Stimulated activated CD8-positive, alpha-beta memory T cell treated with anti-CD3 and anti-CD28 coated beads, Interleukin-2, amount 100 ng/mL, for 1 hour (primary cell): ENCODE measurements at places on chromosomes 6 and 20.

DNA sequence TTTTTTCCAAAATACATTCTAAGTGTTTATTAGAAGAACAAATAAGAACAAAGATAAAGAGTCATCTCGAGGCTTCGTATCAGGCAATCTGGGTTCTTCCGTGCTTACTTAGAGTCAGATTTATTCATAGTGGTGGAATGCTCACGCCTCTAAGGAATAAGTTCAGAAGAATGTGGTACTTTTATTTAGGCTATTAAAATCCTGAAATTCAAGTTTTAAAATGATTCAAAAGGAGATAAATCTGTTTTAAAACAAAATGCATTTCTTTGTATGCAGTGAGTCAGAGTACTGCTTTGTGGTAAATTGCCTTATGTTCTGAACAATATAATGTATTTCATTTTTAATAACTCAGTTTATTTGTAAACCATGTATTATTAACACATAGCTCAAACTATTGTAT, 89.1 kb downstream of the FUT9 start:
- DNase-seq = no peak

DNA sequence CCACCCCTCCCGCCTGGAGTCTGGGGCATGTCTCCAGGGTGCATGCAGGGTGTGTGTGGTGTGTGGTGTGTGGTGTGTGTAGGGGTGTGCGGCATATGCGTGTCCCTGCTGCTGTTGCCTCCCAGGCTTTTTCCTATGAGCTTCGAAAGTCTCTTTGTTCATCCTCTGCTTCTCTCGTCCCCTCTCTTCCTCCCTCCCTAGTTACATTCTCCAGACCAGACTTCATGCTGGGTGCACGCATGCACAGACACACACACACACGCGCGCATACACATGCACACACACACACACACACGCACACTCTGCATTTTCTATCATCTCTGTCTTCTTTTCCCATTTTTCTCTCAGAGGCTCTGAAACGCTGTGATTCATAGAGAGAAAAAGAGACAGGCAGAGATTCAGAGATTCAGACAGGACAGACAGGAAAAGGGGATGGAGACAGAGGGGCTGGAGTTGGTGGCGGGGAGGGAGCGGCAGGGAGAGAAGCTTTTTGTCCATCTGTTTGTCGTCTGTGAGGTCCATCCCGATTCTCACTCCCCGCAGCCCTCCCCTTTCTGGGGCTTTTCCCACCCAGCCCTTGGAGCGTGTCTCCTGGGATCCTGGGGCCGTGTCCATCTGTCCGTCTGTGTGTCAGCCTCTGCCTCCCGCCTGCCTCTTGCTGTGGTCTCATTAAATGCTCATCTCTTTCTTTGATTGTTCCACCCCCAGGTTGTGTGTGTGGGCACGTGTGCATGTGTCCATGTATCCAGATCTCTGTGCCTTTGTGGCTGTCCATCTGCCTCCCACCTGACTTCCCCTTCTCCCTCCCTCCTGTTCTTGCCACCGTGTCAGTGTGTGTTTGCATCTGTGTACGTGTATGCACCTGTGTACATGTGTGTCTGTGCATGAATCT, 62.6 kb downstream of the SRC start:
- DNase-seq = no peak

DNA sequence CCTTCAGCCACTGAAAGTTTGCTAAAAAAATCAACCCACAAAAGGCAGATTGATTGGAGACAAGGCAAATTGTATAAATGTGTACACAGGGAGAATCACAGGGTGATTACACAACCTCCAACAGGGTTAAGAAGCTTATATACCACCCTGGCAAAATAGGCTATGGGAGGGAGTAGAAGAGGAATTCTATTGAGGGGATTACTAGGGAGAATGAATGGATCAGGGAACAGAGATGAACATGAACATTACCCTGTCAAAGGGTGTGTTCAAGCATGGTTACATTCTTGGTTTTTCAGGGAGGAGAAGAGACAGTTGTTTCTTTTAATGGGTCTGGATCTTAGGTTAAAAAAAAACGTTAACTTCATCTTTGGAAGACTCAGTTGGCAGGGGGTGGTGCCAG, 5.1 kb upstream of the MRS2 start:
- DNase-seq = no peak

GRCh38 chr6:6317386-6317785, 3.1 kb downstream of the F13A1 start:
- DNase-seq = no peak

- no peak for DNase-seq
Measured at GRCh38 chr6:82521369-82521768, 157.8 kb downstream of the TPBG start.

GRCh38 chr20:50810063-50810462, 15.2 kb downstream of the BCAS4 start:
- no peak for DNase-seq

GRCh38 chr6:134005800-134006199, 46.6 kb downstream of the SLC2A12 start:
- DNase-seq = no peak

DNA sequence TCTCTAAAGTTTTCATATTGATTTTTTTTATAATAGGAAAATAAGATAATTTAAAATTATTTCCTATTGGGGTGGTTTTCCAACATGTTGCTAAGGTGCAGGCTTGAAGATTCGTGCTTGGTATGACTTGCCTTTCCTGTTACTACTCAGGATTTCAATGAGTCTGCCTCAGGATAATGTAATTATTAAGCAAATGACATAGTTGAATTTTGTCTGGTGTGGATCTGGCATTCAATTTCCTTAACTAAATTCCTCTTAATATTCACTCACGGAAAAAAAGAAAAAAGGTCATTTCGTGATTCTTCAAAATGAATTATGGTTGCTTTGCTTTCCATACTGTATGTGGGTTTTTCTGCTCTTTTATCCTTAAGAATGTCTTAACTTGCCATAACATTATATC, 9.3 kb upstream of the FILIP1 start:
- no peak for DNase-seq

- DNase-seq = no peak
Measured at GRCh38 chr6:89287351-89288028, 27.6 kb downstream of the GABRR2 start.

- DNase-seq = no peak
Measured at GRCh38 chr6:132023490-132023889, 72.3 kb upstream of the CCN2 start.
